ENCODE measurements at places on chromosomes 2 and 18.
A peak's percentile ranks its signal among the peaks of the same experiment; 100 is the strongest.

DNA sequence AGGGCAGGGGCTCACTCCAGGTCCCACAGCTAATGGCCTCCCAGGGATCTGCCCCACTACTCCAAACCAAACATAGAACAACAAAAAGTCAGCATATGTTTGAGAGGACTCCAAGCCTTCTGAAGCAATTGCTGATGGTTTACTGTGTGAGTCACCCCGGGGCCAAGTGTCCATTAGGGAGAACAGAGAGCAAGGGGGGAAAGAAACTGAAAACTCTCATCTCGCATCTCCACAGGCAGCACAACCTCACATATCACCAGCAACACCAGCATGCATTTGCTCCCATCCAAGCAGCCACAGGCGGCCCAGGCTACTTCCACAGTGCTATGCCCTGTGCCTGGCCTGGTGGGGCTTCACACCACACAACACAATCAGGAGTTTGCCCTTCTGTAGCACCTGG lies 39.1 kb downstream of the CYRIA start:
- DNase-seq: no peak

GRCh38 chr2:217481577-217481976 lies 521.2 kb downstream of the TNS1 start:
- no peak for DNase-seq

DNA sequence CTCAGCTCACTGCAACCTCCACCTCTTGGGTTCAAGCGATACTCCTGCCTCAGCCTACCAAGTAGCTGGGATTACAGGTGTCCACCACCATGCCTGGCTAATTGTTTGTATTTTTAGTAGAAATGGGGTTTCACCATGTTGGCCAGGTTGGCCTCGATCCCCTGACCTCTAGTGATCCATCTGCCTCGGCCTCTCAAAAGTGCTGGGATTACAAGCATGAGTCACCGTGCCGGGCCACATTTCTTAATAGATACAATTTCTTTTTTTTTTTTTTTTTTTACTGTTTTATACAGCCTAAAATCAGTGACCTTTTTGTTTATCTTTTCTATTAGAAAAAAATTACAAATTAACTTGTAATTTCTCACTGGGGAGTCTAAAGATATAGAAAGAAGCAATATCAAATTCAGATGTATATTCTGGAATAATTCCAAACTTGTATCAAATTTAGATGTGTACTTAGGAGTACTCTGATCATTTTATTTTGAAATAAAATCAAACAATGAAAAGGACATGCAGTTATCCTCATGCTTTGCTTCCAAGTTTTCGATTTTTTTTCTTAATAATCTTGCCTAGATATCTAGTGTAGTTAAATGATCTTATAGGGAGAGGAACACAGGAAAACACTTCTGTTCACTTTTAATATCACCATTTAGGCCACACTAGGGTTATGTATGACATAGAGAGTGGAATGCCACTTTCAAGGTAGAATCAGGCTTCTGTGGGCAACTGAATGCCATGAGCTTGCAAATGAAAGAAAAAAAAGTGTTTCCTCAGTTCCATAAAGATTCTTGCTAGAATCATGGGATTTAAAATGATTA lies 1089.3 kb downstream of the SUCLG1 start:
- no peak for DNase-seq

- no peak for DNase-seq
Observed at GRCh38 chr2:67839242-67839641, 223.6 kb downstream of the C1D start.

DNA sequence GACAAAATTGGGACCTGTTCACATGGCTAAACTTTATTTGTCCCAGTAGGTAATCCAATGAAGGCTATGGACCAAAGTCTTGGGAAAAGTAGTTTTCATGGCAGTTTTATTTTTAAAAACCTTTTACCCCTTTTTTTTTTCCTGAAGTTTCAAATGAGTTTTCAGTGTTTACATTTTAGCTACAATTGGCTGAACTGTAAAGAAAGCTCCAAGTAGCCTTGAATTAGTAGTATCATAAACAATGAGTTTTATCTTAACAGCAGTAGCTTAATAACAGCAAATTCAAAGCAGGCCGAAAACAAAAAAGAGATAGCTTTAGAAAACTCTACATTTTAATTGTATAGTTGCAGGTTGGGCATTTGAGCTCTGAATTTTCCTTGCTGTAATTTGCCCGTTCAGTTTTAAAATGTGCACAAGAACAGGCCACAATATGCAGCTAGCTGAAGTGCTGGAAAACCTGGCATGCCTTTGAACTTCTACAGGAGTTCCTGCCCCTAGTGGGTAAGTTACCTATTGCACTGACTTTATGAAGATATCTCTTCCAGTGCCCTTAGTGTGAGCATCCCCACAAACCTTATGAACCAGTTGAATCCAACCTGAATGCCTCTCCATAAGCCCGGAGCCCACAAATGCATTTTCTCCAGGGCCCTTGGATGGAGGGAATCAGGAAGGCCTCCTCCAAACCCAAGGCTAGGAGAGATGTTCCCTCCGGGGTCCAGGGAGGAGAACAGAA lies 106.7 kb downstream of the XRCC5 start:
- DNase-seq: no peak

DNA sequence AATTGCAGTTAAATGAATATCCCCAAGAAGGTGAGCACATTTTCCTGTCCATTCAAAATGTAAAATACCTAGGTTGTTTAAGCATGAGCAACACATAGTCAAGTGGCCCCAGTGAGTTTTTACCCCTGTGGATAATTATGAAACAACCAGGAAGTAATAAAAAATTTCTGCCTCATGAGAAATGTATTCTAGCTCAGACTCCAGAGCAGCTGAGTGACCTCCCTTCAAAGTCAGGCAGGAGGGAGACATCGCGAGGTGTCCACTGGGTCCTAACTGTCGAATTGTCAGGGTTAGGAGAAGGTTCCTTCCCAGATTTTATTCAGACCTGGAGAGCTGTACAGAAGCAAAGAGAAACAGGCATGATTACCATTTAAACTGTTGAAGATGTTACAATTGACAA lies 416.6 kb upstream of the SMIM21 start:
- no peak for DNase-seq

GRCh38 chr2:156935616-156936015 lies 321.9 kb upstream of the GALNT5 start:
- DNase-seq: no peak

DNA sequence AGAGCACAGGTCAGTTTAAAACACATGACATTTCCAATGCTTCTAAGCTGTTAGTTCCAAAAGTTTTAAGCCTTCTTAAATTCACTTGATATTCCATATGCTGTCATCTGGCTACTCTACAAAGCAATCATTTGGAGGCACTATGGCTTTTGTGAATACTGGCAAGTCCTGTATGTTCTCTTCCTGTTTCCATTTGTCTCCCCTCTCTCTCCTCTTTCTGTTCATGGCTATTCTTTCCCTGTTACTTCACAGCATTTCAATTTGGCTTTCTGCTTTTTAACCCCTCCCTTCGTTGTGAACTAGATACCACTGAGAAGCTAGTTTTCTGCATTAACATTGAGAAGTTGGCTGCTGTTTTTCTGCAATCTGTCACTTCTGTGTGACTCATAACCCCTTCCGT lies 1337.2 kb upstream of the CELF4 start:
- no peak for DNase-seq

DNA sequence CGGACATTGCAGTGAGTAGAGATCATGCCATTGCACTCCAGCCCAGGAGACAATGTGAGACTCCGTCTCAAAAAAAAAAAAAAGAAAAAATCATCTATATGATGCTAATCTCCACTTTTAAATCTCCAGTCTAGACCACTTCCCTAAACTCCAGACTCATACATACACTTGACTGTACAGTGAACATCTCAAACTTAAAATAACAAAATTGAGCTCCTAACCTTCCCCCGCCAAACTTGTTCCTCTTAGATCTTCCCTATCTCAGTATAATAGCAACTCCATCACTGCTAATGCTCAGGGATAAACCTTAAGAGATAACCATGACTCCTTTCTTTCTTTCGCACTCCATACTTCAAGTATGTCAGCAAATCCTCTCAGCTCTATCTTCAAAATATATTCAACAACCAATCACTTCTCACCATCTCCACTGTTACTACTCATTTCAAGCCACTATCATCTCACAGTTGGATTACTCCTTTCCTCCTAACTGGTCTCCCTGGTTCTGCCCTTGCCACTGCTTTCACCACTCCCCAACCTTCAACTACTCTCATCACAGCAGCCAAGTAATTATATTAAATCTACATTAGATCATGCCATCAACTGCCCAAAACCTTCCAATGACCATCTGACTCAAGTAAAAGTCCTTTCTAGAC lies 12.0 kb downstream of the MEMO1 start:
- DNase-seq: no peak

DNA sequence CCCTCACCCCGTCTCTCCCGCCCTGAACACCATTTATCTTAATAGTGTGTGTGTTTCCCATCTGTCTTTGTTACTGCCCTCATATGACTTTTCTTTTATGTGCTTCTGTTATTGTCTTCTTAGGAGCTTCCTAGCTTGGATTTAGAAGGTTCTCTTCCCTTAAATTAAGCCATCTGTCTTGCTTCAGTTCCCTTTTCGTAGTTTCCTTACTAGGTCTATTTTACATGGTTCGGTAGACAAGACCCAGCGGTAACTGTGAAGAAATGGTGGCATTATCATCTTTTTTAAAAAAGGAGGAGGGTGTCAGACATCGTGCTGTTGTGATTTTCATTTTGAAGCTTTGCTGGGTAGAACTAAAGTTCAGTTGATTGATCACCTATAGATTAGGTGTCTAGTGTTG lies 10.3 kb downstream of the NCK2 start:
- no peak for DNase-seq

DNA sequence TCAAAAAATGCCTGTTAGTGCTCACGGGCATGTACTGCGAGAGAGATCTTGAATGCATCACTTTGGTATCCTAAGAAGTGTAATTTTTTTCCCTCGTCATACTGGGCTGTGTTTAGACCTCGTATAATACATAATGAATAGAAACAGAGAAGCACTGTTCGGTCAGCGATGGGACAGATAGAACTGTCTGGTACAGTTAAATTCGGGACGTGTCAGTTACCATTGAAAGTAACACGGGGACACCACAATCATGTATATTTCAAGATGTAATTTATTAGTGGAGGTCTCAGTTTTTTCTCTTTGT lies 1.8 kb downstream of the PKP4 start:
- no peak for DNase-seq

GRCh38 chr2:190685333-190685732 lies 36.5 kb downstream of the NAB1 start:
- no peak for DNase-seq

DNA sequence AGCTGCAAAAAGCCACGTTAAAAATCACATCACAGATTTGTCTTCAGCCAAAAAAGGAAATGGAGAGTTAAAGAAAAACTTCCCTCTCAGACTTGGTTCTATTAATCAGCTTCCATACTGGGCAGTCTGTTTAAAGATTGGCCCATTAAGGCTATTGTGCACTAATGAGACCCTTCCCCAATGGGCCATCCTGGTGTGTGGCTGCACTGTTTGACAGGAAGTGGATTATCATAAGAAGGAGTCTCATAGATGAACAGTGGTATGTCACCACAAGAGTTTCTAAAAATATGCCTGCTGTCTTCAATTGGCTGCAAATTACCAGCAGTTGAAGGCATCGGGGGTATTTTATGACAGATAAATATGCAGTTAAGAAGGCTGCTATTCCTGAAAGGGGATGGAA lies 247.6 kb upstream of the THSD7B start:
- DNase-seq: no peak

DNA sequence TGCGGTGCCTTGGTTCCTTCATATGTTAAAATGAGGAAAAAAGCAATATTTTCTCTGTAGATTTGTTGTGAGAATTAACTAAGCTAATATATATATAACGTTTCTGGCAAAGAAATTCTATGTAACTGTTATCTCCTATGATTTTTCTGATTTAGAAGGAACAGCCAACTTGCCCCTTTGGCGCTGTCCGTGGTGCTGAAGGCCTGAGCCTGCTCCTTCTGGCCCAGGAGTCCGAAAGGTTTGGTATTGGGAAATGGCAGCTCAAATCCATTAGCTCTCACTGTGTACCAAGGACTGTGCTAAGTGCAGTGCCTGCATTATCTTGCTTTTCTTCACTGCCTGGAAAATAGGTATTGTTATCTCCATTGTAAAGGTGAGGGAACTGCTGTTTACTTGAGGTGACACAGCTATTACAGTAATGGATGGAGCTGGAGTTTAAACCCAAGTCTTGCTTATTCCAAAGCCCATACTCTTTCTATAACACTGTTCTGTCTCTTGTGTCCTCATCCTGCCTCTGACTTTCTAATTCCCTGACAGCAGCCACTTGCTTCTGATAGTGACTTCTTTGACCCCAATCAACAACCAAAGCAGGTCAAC lies 52.2 kb downstream of the C1QL2 start:
- no peak for DNase-seq

GRCh38 chr2:233061591-233062450 lies 1.7 kb downstream of the INPP5D start:
- peak; percentile 71 for DNase-seq

DNA sequence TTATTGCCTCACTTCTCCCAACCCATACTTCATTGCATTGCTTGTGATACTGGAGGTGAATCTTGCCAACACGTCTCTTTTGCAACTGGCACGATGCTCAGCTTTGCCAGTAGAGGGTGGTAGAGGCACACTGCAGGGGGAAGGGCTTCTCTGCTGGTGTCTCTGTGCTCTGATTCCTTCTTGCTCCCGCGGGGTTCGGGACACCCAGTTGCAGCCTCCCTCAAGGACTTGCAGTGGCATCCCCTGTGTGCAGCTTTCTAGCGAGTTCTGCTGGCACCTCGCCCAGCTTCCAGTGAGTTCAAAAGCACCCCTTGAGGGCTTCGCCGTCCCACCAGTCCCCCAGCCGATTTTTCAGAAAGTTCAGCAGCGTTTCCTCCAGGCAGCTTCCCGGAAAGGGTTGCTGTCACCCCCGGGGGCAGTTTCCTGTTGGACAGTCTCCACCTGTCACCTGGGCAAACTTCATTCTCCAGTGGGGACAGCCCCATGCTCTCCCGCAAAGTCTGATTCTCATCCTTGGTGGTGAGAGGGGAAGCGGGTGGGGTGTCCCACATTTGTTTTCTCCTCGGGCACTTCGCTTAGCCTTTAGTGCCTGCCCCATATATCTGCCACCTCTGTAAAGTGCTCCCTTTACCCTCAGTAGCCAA lies 35.4 kb upstream of the EN1 start:
- peak; percentile 62 for DNase-seq

DNA sequence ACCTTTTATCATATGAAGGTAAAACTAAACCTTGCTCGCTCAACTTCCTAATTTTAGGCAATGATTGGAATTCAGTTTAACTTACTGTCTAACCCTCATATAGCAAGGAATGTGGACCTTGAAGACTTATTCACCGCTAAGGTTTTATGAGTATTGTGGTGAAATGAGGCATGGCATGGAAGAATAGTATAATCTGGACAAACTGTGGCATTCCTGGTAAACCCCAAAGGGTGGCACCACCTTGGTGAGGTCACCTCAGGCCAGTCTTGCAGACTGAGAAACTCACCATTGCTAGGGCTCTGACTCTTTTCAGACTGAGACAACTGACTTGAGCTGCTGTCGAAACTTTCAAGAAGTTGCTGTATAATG lies 51.1 kb upstream of the EHBP1 start:
- DNase-seq: no peak

Measured in GM10248 (cell line).